Brain (organoid and tissue), 16 donors: ENCODE measurements at places on chromosomes 13 and 19.

- no peak for DNase-seq
Measured at GRCh38 chr19:2636141-2636896, 66.2 kb downstream of the GNG7 start.

DNA sequence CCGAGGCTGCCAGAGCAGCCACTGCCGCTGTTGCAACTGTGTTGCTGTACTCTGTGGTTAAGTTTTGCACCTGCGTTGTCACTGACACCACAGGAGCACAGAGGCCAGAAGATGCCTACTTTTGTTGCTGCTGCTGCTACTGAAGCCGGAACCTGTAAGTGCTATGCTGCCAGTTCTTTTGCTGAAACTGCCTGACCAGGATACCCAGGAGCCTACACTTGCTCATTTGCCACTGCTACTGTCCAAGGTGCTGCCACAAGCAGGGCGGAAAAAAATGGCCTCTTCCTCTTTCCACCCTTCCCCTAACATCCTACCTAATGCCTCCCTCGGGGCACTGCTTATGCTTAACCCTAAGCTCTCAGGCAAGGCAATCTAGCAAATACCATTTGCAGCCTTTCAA is 29.0 kb upstream of the NBEA start:
- no peak for DNase-seq

DNA sequence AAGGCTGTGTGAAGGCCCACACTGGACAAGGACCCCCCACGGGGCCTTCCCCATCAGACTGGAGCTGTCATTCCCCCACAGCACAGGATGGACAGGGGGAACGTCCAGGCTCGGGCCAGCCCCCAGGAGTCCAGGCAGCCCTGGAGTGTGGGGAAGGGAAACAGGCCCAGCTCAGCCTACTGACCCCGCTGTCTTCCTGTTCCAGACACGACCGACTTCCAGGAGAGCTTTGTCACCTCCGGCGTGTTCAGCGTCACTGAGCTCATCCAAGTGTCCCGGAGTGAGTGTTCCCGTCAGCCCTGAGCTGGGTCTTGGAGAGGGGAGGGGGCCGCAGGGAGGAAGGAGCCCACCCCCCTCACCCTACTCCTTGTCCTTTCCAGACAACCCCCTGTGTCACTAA is 47.0 kb downstream of the SMIM24 start:
- DNase-seq, result no peak

GRCh38 chr13:50594276-50595051 is 249.0 kb downstream of the DLEU7 start:
- DNase-seq, result peak; percentile 19

DNA sequence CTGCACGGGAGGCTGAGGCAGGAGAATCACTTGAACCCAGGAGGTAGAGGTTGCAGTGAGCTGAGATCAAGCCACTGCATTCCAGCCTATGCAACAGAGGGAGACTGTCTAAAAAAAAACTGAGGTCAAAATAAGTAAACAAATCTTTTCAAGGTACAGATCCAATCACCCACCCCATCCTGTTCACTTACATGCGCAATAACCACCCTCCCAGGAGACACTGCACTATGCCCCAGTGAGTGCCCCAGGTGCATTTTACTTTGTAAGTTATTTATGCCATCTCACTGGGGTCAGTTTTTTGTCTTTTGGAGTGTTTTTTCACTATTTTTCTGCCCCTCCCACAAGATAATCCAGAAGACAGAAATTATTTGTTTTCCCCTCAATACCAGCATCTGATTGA is 6.9 kb upstream of the ZNF253 start:
- DNase-seq, result no peak

GRCh38 chr13:41678848-41679247 is 221.5 kb downstream of the RGCC start:
- no peak for DNase-seq

GRCh38 chr13:77300176-77301037 is 26.5 kb downstream of the MYCBP2 start:
- DNase-seq, result no peak

DNA sequence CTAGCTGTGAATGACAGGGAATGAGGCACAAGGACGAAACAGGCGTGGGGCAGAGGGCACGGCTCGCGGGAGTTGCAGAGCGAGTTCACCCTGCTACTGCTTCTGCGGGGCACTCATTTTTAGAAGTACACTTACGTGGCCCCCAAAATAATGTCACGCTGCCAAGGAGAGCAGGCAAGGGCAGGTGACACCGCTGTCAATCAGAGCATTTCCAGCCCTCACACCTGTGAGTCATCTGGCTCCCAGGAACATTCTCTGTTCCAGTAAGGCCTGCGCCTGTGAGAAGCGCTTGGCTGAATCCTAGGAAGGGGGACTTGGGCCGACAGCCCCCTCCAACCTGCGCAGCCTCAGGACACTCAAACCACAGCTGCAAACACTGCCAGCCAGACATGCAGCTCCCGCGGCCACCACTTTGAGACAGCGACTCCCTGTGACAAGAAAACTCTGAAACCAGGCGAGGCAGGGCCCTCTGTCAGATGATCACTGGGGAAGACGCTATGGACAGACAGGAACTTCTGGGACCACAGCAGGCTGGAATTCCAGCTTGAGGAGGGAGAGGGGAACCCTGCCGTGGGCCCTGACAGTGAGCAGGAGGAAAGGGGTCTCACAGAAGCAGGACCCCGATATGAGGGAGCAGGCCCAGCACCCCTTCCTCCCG is 12.7 kb downstream of the DOT1L start:
- DNase-seq, result no peak

GRCh38 chr13:113232208-113233003 is 23.0 kb downstream of the CUL4A start:
- DNase-seq, result no peak

GRCh38 chr19:56131651-56132050 is 9.4 kb upstream of the ZNF444 start:
- no peak for DNase-seq

GRCh38 chr19:33124207-33125098 is 7.5 kb upstream of the WDR88 start:
- no peak for DNase-seq

DNA sequence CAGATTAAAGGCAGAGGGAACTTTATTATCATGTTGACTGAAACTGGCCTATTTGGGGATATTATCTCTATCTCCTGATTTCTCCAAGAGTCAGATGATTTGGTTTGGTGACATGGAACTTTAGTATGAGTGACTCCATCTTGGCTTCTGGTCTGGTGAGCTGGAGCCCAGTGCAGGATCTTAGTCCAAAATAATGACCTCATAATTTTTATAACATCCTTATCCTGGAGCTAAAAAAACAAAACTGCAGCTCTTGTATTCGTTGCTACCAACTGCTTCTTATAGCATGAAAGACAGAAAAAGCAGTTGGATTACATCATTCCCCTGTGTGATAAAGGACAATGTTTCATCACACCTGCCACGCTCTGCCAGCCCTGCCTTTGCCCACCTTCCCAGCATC is 39.3 kb upstream of the RNF17 start:
- DNase-seq, result no peak

- no peak for DNase-seq
Measured at GRCh38 chr19:13207237-13207845, 57.1 kb downstream of the IER2 start.

- no peak for DNase-seq
Measured at GRCh38 chr13:102965802-102966201, 100.4 kb downstream of the SLC10A2 start.

DNA sequence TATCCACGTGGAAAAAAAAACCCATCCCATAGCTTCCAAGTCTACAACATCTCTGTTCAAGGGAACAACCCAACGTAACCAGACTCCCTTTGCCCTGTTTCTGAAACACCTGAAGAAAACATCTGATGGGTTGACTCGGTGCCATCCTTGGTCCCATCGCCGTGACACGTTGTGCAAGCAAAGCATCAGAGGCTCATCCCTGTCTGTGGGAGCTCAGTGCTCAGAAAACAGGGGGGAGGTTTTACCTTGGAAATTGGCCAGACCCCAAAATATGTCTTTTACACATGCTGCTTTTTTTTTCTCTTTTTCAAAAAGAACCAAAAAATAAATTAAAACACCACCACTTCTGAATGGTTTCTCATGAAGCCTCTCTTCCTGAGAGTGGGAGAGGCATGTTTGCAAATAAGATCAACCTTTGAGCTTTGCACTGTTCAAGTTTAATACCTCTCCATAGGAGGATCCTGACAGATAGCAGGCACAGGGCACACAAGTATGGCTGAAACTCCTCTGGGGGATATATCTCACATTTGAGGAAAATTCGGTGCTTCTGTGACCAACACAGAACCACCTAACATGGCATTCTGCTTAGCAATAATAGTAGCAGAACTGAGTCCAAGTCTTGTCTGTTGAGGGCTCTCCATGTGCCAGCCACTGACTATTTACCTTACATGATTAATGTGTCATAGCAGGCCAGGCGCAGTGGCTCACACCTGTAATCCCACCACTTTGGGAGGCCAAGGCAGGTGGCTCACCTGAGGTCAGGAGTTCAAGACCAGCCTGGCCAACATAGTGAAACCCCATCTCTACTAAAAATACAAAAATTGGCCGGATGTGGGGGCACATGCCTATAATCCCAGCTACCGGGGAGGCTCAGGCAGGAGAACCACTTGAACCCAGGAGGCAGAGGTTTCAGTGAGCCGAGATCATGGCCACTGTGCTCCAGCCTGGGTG is 7.0 kb upstream of the PVR start:
- no peak for DNase-seq

GRCh38 chr19:14566712-14567077 is 5.2 kb downstream of the NDUFB7 start:
- no peak for DNase-seq

DNA sequence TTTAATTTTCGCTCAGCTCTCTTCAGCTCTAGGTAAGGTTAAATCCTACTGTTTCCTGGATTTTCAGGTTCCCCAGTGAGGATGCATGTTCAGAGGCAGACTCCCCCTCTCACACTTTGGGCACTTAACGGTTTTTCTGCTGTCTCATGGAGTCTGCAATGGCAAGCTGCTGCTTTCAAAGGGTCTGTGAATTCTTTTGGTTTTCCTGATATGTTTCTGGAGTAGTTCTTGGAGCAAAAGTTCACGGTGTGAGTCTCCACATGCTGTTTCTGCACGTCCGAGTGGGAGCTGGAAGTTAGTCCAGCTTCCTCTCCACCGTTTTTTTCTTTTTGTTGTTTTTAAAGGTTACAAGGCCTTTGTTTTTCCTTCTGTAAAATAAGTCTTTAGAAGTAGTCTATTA is 35.4 kb downstream of the DNAJC15 start:
- no peak for DNase-seq

GRCh38 chr19:6524311-6524710 is 6.5 kb upstream of the TNFSF9 start:
- no peak for DNase-seq

DNA sequence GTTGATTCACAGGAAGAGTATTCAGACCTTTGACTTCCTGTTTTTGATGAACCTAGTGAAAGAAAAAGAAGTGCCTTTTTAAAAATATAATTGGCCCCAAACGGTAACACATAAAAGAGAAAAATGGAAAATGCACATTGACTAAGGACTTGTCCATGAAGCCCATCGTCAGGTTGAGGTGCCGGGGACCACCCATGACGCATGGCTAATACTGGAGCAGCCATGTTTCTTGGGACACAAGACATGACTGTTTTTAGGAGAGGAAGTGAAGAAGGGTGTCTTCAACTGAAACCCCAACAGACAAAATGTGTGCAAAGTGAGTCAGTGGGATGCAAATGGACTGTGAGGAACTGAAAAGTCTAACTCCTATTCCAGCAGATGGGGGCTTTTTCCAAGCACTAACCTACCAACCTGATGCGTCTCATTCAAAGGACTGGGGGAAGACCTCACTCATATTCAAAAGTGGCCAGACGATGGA is 459.4 kb downstream of the FOXO1 start:
- DNase-seq, result no peak

DNA sequence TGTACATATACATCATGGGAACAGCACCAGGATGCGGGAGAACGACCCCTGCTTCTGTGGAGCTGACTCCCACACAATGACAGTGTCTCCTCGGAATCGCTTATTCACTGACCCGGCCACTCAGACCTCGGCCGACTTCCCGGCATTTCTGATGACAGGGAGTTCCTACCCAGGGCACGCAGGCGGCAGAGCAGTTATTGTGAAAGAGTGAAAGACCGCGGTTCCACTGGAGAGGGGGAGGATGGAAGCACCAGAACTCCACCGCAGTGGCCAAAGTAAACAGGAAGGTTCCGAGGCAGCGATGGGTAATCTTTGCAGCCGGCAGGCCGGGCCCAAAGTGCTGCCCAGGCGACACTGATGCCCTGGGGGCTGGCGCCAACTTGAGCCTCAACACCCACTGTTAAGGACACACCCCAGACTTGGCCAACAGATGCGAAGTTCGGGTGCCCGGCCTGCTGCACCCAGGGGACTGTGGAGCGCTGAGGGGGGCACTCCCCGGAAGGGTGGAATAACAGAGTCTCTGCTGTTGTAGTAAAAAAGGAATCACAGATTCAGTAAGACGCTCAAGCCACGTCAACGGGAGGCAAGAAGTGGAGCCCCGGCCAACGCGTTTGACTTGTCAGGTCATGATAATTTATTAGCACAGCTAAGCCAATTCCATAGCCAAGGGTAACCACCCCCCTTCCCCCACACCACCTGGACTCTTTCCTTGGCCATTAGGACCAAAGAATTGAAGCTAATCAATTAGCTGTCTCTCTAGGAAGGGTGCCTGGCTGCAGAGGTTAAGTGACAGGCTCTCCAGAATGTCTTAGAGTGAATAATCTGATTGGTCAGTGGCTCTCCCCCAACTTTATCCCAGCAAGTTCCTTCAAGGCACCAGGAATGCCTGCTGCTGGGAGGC is 5.8 kb downstream of the MLLT1 start:
- DNase-seq, result peak; percentile 60

- DNase-seq, result peak; percentile 89
Measured at GRCh38 chr13:91659256-91660075, 261.0 kb downstream of the GPC5 start.

DNA sequence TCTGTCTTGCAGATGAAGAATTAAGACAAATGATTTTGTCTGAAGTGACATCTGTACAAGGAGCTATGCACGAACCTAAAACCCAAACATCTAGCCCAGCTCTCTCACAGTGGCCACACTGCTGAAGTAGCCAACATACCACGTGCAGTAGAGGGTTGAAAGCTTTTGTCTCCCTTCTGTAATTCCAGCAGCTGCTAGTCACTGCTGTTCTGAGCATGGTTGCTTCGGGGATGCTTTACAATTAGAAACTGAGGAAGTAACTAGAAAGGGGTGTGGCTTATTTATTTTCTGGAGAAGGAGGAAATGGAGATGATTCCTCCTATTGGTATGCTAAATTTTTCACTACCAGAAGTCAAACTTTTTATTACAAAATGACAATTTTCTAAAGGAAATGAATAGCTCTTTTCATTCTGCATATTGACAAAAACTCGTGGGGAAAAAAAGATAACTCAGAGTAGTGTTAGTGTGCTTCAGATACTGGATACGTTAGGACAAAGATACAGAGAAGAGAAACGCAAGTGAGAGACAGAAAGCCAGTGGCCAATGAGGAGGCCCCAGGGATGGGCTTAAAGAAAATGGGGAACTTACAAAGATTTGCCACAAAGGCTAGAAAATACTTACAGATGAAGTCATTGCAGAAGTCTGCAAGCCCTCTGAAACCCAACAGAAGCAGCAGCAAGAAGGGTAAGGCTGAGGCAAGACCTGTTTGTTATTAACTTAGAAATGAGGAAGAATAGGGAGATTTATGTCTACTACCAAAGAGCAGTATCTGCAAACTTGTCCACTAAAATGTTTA is 192.7 kb upstream of the MIR17HG start:
- DNase-seq, result no peak
